ENCODE measurements at places on chromosomes 2 and 18.

DNA sequence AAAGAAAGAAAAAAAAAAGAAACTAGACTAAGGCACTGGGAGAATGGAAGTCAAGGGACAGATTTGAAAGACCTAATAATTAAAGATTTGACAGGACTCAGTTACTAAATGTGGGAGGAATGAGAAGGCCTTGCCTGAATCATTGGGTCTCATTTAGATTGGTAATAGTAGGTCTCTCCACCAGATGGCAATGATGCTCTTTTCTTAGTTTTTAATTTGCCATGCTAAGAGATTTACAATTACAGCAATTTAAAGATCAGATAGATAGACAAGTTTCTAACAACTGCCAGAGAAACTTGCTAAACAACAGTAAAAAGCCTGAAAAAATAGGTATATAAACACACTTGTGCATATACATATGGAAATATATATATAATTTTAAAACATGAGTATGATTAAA, 153.0 kb downstream of the TMEM247 start:
- no peak for DNase-seq

GRCh38 chr2:12918138-12918834, 201.6 kb downstream of the TRIB2 start:
- DNase-seq, result no peak

DNA sequence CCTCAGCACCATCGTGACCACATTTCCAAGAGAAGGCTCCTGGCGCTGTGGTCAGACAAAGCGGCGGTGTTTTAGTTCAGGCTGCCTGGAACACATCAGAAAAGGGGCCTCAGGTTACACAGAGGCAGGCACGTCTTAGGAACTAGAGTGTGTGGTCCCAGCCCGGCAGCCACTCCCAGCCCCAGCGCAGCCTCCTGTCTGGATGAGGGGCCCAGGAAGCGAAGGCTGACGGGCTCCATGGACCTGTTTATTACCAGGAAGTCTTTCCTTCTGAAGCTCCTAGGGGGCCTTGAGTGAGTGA, 10.0 kb upstream of the GPR55 start:
- no peak for DNase-seq

GRCh38 chr2:27307545-27308358, 493 bp downstream of the UCN start:
- DNase-seq, result no peak

GRCh38 chr2:165891345-165891744, 62.2 kb downstream of the TTC21B start:
- no peak for DNase-seq

GRCh38 chr2:186820303-186820702, 28.7 kb downstream of the ZSWIM2 start:
- no peak for DNase-seq

Measured in GM12892 (cell line).